ENCODE measurements at places on chromosomes 5 and 9. TPM values are rescaled to one million over a fixed set of nuclear protein-coding genes. Genes with fewer than 3 reads are reported as not detected.

GRIA1 gene
- not detected for total RNA-seq

EPB41L4A gene
- total RNA-seq, result not detected

C5orf63 gene
- 2.9 TPM for total RNA-seq

GRM6 gene
- total RNA-seq, result not detected

PCDHGA11 gene
- 0.92 TPM for total RNA-seq

SLC23A1 gene
- total RNA-seq, result not detected

AMBP gene
- not detected for total RNA-seq

RFESD gene
- total RNA-seq, result 0.36 TPM

DNAJB5 gene
- 9.3 TPM for total RNA-seq

GRCh38 chr9:128145536-128145935, 3.7 kb upstream of the LCN2 start:
- DNase-seq, result peak; percentile 94

- DNase-seq, result no peak
These were observed 116.7 kb upstream of the ZNF366 start for GRCh38 chr5:72623936-72624335.

- DNase-seq, result no peak
These were observed 217.1 kb downstream of the TSSK1B start for GRCh38 chr5:113217619-113218184.

- DNase-seq, result no peak
These were observed 228.8 kb downstream of the CD180 start for GRCh38 chr5:66967826-66968262.

GRCh38 chr5:149672701-149673476, 57.2 kb upstream of the PPARGC1B start:
- DNase-seq, result no peak

DNA sequence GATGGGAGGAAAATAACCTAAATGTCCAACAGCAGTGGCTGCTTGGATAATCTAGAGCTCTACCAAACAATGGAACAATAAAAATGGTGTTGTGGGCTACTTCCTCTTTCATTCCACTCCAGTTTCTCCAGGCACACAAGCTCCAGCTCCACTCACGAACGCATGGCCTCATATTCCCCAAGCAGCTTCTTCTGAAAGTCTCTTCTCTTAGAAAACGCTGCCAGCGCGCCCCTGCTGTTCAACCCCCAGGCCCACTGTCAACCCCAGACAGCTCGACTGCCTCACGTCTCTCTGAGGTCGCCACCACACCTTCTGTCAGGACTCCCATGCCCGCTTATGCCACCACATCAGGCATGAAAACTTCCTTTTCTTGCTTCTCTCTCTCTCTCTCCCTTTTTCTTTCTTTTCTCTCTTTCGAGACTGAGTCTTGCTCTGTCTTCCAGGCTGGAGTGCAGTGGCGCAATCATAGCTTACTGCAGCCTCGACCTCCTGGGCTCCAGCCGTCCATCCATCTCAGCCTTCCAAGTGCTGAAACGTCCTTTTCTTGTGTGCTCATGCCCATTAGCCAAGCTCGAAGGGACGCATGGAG, 16.2 kb downstream of the OR2V2 start:
- DNase-seq, result no peak

DNA sequence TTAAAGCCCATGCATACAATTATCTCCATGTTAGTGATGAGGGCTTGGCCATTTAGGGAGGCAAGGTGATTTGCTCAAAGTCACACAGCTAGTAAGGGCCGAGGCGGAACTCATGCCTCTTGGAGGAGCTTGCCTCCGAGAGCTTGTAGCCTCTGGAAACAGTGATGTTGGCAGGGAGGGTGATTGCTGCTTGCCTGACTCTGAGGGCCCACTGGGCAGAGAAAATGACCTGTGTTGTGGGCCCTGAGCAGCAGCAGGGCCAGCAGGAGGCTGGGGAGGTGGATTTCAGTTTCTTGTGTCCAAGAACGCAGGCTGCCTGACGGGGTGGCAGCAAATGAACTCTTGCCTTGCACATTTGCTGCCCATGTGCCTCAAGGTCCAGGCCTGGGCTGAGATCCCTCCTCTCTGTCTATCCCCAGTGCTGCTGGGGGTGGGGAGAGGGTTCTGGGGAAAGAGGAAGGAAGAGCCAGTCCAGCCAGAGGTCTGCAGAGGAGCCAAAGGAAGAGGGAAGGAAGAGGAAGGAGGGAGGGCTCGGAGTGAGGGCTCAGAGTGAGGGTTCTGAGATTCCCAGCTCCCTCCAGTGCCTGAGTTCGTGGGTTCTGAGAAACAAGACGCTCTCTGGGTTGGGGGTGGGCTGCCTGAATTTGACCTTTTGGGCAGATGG, 16.2 kb upstream of the PTGS1 start:
- DNase-seq, result no peak

- no peak for DNase-seq
These were observed 35.4 kb upstream of the RLN1 start for GRCh38 chr9:5375091-5375490.

GRCh38 chr5:167850911-167851310, 440.5 kb upstream of the WWC1 start:
- DNase-seq, result no peak

DNA sequence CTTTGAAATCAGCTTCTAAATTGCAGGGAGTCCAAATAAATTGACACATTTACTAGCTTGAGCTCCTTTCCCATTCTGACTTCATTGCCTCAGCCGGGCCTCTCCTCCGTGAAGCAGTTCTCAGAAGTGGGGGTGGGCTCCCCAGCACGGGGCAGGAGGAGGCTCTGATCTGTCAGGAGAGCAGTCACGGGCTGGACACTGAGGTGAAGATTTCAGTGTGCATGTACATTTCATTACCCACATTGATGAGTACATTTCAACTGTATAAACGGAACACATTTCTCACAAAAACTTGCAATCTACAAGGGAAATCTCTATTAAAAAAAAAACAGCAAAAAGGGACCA, 195.9 kb downstream of the SEMA6A start:
- no peak for DNase-seq

- DNase-seq, result no peak
These were observed 13.5 kb downstream of the CREBRF start for GRCh38 chr5:173069671-173070070.

- DNase-seq, result no peak
These were observed 152.9 kb downstream of the NIPBL start for GRCh38 chr5:37029436-37029835.

GRCh38 chr9:20524776-20525175, 97.5 kb downstream of the MLLT3 start:
- peak; percentile 27 for DNase-seq

DNA sequence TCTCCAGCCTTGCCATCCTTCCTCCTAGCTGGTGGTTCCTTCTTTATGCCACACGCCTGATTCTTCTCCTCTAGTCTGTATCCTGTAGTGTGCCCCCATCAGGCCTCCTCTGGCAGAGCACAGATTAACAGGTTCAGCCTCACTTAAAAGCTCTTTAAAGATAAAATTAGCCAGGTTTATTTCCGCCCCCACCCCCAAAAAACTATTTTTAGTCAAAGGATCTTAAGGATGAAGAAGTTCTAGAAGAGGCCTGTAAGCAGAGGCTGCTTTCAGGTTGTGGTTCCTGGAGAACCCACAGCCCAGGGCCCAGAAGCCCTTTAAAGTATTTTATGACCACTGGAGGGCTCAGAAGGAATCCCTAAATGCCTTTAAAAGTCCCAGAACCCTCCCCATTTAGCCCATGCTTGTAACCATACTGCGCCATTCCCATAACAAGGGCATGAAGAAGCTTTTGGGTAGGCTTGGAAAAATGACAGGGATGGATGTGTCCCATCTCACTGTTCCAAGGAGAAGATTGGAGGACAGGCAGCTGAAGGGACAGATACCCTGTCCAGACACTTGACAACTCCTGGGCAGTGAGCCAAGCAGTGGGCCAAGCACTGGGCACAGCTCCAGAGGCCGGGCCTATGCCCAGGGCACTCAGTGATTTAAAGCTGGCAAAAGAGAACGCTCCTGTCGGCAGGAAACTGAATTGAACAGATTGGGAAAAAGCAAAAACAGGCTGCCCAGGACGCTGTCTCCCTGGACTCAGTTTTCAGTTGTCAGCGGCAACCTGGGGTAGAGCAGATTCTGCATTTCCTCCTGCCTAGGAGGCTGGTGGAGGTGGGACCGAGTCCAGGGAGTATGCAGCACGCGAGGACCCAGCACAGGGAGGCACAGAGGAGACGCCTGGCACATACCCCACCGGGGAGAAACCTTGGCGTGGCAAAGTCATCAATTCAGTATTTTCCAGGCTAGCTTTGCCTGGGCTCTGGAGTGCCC, 106.3 kb upstream of the SSBP2 start:
- DNase-seq, result peak; percentile 57

Data from PC-3 (cell line).